SHP77 (cell line): ENCODE measurements at places on chromosomes 7 and 10.
A peak's percentile ranks its signal among the peaks of the same experiment; 100 is the strongest.

- peak; percentile 68 for DNase-seq
Observed at GRCh38 chr7:137626469-137627067, 220.2 kb downstream of the DGKI start.

DNA sequence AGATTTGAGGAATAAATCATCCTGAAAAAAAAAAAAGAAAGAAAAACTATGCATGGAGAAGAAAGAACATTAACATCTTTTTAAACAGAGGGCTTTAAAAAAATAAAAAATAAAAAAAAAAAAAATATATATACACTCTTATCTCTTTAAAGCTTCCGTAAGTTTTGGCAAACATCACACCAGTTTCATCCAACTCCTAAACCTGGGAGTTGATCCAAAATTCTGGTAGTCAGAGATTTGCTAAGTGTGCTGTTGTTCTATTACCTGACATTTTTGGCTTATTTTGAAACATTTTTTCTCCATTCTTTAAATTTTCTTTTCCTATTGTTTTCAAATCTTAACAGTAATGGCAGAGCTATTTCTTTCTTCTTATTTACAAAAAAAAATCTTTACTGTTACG lies 273.1 kb downstream of the AGMO start:
- DNase-seq = no peak

GRCh38 chr7:3289996-3290395 lies 11.1 kb upstream of the SDK1 start:
- no peak for DNase-seq

- DNase-seq = no peak
Observed at GRCh38 chr10:66832781-66833422, 92.9 kb upstream of the LRRTM3 start.

- peak; percentile 44 for DNase-seq
Observed at GRCh38 chr7:11228515-11228914, 254.8 kb downstream of the PHF14 start.

DNA sequence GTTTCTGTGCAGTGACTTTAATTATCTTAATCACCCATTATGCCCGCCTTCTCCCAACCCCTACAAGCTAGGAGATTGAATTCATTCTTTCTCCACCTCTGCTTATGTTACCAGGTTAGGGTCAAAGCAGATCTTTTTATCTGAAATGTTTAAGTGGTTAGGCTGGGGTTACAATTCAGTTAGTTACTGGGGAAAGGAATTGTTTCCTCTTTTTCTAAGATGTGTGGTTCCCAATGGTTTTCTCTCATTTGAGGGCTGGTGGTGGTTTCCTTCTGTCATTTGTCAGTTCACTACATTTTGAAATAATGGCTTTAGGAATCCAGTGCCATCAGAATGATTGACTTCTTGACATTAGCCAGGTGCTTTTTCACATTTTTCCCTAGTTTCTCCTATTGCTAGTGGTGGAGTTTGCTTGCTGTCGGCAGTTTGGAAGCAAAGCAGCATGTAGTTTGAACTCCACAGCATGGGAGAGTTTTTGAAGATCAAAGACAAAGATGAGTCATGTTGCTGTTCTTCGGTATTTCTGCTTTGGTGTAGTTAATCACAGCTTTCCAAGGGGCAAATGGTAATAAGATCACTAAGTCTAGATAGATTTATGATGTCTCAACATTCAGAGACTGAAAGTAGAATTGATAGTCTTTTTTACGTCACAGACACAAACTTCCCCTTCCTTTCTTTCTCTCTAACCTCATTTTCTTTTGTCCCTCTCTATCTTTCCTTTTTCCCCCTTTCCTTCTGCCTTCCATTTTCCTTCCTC lies 168.2 kb downstream of the SND1 start:
- DNase-seq = no peak

DNA sequence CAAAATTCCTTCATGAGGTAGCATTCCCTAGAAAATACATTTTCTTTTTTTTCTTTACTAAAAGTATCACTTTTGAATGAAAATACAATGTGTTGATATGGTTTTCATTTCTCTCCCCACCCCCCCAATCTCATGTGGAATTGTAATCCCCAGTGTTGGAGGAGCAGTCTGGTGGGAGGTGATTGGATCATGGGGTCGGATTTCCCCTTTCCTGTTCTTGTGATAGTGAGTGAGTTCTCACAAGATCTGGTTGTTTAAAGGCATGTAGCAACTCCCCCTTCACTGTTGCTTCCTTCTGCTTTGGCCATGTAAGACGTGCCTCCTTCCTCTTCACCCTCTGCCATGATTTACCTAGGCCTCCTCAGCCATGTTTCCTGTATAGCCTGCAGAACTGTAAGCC lies 790.3 kb upstream of the KCND2 start:
- DNase-seq = no peak

- no peak for DNase-seq
Observed at GRCh38 chr10:34449836-34450235, 365.3 kb downstream of the PARD3 start.

GRCh38 chr7:50558294-50559053 lies 6.7 kb downstream of the DDC start:
- peak; percentile 83 for DNase-seq

- DNase-seq = no peak
Observed at GRCh38 chr10:43692051-43692825, 43.6 kb upstream of the ZNF32 start.

GRCh38 chr7:131103997-131104396 lies 223.7 kb upstream of the MKLN1 start:
- DNase-seq = no peak

DNA sequence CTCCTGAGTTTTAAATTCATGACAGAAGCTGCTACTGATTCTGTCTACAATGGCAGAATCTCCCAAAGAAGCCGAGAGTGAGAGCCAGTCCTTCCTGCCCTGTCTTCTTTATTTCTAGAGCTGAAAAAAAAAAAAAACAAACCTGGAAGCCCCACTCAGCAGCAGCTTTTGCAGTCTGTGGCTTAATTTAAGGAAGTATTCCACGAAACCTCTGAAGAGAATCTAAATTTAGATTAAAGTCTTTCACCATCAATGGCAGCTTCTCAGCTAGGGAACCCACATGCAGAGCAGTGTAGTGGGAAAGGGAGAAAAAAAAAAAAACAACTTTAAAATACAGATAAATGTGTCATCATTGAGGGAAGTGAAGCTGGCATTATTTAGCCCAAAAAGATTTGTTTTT lies 23.4 kb downstream of the SMURF1 start:
- no peak for DNase-seq

GRCh38 chr10:84292502-84292901 lies 35.9 kb upstream of the CCSER2 start:
- no peak for DNase-seq

- DNase-seq = no peak
Observed at GRCh38 chr10:96683065-96683464, 37.2 kb downstream of the PIK3AP1 start.

DNA sequence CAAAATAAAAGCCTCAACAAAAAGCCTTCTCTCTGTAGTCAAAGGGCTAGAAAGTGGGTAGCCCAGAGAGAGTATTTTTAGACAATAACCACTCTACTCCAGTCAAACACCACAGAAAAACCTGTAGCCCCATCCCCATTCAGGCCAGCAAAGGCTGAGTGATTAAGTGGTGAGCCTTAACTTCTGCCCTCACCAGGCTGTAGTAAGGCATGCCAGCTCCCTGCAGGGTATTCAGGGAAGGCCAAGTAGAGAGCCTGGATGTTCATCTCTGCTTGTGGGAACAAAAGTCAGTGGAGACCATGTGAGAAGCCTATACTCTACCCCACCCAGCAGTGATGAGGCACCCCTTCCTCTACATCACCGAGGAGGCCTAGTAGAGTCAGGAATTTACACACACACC lies 51.2 kb downstream of the HIF1AN start:
- no peak for DNase-seq

- no peak for DNase-seq
Observed at GRCh38 chr7:142556740-142557139, 192.5 kb upstream of the PRSS1 start.

DNA sequence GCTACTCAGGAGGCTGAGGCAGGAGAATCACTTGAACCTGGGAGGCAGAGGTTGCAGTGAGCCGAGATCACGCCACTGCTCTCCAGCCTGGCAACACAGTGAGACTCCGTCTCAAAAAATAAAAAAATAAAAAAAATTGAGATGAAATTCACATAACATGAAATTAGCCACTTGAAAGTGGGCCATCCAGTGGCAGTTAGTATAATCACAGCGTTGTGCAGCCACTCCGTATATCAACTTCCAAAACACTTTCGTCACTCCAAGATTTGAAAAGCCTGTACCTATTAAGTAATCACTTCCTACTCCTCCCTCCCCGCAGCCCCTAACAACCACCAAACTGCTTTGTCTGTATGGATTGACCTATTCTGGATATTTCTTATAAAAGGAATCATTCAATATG lies 20.7 kb upstream of the CACUL1 start:
- no peak for DNase-seq

DNA sequence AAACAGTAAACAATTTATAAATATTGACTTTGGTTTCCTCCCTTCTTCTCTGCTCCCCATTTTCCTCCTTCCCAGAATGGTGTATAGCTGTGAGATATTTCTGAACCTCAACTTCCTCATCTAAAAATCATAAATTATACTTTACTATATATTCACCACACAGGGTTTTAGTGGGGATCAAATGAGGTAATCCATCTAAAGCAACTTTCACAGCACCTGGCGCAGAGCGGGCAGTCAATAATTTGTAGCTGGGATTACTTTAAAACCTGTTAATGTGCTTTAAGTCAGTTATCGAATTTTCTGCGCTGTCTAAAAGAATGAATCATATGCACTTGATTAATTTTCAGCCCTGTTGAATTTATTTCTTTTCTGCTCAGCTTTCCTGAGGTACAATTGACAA lies 172.7 kb downstream of the PTEN start:
- no peak for DNase-seq

- no peak for DNase-seq
Observed at GRCh38 chr10:45997557-45997956, 25.3 kb downstream of the TIMM23 start.

- no peak for DNase-seq
Observed at GRCh38 chr7:74473116-74473515, 19.4 kb downstream of the GTF2IRD1 start.

DNA sequence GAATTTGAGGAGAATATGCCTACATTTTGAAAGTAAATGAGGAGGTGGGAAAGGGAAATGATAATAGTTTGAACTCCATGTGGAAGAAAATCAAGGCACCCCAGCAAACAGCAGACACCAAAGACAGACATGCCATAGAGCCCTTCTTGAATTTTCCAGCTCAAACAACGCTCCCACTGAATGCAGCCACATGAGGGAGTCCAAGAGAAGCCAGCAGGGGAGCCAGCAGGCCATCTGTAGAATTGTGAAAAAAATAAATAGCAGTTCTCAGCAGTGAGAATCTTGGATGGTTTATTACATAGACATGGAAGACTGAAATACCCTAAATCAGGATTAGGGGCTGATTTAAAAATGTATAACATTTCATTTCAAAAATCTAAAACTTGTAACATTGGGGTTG lies 1567.3 kb upstream of the LRRTM3 start:
- DNase-seq = no peak

- DNase-seq = no peak
Observed at GRCh38 chr10:124138883-124139348, 45.5 kb upstream of the CHST15 start.

DNA sequence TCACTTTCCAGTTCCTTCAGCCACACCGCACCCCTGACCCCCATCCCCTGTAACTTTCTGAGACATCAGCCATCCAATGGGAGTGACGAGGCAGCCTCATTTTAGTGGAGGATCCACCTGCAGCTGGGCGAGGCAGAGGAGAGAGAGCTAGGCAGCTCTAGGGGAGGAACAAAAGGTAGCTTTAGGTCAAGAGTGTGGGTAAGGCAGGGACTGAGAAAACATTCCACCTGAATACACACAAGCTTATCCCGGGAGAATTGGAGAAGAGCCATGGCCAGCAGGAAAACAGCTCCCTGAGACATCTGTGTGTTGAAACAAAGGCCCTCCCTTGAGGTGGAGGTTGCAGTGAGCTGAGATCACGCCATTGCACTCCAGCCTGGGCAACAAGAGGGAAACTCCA lies 6.7 kb upstream of the KLRG2 start:
- DNase-seq = no peak

GRCh38 chr10:69055241-69055640 lies 32.7 kb upstream of the SRGN start:
- no peak for DNase-seq

- DNase-seq = no peak
Observed at GRCh38 chr10:21705828-21706176, 171.8 kb downstream of the MLLT10 start.

- no peak for DNase-seq
Observed at GRCh38 chr10:8312781-8313180, 258.3 kb downstream of the GATA3 start.

DNA sequence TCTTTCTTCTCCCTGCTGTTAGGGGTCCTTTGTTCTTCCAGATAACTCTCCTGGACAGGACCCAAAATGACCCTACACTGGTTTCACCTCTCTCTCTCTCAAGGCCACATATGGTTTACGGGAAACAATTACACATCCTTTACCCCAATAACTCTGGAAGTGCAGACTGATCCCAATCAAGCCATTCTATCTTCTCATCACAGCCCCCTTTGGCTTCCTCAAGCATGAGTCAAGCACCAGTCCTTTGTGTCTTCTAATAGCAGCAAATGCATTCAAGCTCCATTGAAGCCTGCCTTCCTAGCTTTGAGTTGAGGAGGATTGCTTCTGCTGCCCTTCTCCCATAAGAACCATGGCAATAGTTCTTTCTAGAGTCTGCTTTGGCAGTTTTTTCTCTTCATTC lies 20.2 kb downstream of the C10orf67 start:
- no peak for DNase-seq

DNA sequence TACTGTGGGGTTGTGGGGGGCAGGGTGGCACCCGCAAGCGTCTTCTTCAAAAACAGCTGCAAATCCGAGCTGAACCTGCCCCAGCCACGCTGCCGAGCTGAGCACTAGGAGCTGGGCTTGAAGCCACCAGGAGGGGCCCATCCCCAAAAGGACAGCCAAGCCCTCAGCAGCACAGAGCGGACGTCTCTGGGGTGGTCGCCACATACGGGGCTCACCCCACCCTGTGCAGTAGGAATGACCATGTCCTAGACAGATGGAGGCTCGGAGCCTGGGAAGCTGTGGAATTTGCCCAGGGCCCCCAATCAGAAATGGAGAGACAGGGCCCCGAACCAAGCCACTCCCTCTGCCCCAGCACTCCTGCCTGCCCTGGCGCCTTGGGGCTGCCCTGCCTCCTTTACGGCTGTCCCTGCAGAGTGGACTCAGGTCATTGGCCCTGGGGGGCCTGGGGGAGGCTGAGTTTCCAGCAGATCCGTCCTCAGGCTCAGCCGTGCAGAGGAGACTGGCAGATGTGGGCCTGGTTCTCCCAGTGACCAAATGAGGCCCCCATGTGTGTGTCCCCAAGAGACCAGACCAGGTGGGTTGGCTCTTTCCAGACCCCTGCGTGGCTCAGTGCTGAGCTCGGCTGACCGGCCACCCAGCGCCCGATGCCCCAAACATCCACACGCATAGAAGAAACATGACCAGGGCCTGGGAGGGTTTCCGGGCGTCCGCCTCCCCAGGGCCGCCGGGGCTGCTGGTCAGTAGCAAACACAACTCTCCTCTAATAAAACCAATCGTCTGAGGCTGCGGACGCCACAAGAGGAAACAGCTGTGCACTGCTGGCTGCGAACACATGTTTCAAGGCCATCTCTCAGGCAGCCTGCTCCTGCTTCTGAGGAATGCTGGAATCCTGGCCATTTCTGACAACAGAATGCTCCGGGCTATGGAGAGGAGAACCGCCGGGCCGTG lies 54.9 kb downstream of the PDGFA start:
- no peak for DNase-seq

GRCh38 chr10:46287846-46288477 lies 1.2 kb downstream of the ANTXRL start:
- no peak for DNase-seq

GRCh38 chr10:101838416-101838970 lies 5.1 kb downstream of the KCNIP2 start:
- DNase-seq = no peak
